HEK293T (cell line): ENCODE measurements at places on chromosomes 7 and 10.

DNA sequence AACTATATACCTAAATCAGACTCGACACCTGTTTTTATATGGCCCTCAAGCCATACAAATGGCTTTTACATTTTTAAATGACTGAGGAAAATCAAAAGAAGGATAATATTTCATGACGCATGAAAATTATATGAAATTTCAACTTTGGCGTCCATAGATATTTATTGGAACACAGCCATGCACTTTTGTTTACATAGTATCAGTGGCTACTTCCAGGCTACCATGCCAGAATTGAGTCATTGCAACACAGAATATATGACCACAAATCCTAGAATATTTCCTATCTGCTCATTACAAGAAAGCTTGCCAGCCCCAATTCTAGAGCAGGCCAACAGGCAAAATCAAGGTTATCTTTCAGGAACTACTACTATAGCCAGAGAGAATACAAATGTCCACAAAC is 29.3 kb downstream of the AFAP1L2 start:
- no peak for DNase-seq

GRCh38 chr7:24800667-24801066 is 43.4 kb upstream of the GSDME start:
- no peak for DNase-seq

DNA sequence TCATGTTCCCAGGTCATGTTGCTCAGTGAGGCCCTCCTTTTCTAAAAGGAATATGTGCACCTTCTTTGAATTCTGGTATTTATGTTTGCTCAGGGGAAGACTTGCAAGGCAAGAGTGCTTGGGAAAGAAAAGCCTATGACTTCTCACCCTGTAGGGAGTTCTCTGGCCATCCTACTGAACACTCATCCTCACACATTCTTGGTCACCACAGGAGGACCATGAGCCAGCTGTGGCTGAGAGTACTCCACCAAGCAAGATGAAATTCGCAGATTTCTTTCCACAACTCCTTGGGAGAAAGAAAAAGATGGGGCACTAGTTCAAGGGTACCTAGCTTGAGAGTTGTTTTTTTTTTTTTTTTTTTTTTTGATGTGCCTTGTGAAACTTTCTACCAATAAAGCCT is 179.6 kb downstream of the FZD1 start:
- no peak for DNase-seq

DNA sequence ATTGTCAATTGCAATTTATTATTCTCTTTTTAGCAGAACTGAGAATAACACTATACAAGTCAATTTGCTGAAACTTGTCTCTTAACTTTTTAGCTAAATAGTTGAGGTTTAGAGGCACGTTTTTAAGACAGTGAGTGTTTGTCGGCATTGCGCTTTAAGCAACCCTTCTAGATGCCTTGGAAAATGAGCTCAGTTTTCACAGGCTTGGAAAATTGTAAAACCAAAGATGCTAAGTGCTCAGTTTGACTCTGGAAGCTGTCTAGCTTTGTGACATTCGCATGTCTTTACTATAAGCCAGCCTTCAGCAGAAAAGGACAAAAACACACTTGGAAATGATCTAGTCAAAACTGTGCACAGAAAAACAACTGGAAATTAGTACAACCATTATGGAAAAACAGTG is 500.4 kb downstream of the NEBL start:
- DNase-seq = no peak

GRCh38 chr7:48414011-48414732 is 242.9 kb downstream of the ABCA13 start:
- DNase-seq = no peak

DNA sequence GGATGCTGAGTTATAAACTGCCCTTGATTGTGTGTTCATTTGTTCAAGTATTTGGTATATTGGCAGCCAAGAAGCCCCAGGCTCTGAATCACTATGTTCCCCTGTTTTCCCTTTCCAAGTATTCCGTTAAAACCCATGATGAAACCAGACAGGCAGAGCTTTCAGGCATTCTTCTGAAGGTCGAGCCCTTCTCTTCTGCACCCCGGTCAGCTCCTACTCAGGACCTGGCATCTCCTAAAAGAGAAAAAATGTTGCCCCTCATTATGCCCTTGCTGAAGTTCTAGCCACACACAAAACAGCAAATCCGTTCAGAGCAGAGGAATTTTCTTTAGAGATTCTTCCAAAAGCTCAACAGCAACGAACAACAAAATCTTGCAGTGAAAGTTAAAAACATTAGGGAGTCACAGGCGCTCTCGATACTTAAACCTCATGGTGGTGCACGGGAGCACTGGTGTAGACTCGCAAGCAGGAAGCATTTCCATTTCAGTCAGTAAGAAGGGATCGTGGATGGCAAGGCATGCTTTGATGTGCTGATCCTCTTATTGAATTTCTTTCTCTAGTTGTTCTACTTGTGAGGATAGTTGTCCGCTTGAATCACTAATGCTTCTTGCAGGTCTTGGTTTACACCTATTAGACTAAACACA is 264.9 kb downstream of the SKIDA1 start:
- no peak for DNase-seq

GRCh38 chr10:88489107-88489506 is 94.0 kb downstream of the RNLS start:
- DNase-seq = no peak
